ENCODE measurements at places on chromosomes 4 and X. TPM values are rescaled to one million over a fixed set of nuclear protein-coding genes. Genes with fewer than 3 reads are reported as not detected.
A peak's percentile ranks its signal among the peaks of the same experiment; 100 is the strongest.

- no peak for DNase-seq
Measured at GRCh38 chr4:83075311-83076095, 39.0 kb downstream of the PLAC8 start.

DNA sequence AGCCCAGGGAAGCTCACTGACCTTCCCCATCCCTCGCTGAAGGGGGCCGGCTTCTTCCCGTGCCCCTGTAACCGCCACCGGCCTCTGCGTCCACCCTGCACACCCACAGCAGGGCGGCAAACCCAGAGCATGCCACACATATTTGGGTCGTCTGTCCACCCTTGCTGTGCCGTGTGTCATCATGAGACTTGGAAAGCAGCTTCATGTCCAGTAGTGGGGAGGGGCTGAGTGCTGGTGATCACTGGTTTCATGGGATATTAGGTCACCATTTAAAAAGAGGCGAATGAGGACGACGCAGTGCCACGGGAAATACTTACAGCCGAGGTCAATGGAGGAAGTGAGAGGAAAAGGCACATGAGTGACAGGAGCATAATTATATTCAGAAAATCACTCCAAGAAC lies 74.8 kb downstream of the HTRA3 start:
- no peak for DNase-seq

- no peak for DNase-seq
Measured at GRCh38 chrX:65576160-65576559, 41.6 kb upstream of the LAS1L start.

DNA sequence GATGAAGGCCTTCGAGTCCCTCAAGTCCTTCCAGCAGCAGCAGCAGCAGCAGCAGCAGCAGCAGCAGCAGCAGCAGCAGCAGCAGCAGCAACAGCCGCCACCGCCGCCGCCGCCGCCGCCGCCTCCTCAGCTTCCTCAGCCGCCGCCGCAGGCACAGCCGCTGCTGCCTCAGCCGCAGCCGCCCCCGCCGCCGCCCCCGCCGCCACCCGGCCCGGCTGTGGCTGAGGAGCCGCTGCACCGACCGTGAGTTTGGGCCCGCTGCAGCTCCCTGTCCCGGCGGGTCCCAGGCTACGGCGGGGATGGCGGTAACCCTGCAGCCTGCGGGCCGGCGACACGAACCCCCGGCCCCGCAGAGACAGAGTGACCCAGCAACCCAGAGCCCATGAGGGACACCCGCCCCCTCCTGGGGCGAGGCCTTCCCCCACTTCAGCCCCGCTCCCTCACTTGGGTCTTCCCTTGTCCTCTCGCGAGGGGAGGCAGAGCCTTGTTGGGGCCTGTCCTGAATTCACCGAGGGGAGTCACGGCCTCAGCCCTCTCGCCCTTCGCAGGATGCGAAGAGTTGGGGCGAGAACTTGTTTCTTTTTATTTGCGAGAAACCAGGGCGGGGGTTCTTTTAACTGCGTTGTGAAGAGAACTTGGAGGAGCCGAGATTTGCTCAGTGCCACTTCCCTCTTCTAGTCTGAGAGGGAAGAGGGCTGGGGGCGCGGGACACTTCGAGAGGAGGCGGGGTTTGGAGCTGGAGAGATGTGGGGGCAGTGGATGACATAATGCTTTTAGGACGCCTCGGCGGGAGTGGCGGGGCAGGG lies 568 bp downstream of the HTT start:
- DNase-seq: no peak

GRCh38 chrX:9906919-9907318 lies 60.2 kb upstream of the CLDN34 start:
- DNase-seq: no peak

DNA sequence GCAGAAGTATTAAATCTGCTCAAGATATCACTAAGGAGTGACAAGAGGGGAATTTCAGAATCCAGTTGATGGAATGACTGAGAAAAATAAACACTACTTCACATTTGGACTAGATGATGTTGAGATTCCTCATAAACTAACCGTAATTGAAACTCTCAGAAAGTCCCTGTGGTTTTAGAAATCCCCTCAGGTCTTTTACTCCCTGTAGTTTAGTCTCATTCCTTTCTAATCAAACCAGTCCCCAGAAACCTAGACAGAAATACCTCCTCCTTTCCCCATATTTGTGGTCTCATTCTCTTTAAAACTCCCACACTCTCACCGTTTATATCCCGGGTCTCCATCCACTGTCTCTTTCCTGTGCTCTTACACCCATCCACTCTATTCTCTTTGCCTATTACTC lies 15.0 kb upstream of the TLR1 start:
- DNase-seq: no peak

- DNase-seq: no peak
Measured at GRCh38 chr4:31598639-31599038, 878.5 kb downstream of the PCDH7 start.

GRCh38 chr4:133263104-133263503 lies 114.0 kb downstream of the PCDH10 start:
- no peak for DNase-seq

GRCh38 chr4:156660465-156660864 lies 311.1 kb downstream of the PDGFC start:
- DNase-seq: no peak

DNA sequence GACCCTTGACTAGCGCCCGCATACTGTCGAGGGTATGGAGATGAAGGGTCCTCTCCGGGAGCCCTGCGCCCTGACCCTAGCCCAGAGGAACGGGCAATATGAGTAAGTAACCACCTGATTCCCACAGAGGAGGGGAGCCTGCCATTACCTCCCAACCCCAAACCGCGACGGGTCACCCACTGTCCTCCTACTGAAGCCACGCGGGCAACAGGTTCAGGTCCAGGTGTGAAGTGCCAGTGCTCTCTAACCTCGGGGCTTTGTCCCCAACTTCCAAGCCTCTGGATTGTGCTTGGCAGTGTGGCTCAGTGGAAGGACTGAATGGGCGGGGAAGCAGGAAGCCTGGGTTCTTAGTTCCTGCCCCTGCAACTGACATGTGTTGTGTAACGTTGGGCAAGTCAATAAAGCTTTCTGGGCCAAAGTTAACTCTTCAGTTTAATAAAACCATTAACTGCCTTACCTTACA lies 694 bp downstream of the OCRL start:
- DNase-seq: no peak

DNA sequence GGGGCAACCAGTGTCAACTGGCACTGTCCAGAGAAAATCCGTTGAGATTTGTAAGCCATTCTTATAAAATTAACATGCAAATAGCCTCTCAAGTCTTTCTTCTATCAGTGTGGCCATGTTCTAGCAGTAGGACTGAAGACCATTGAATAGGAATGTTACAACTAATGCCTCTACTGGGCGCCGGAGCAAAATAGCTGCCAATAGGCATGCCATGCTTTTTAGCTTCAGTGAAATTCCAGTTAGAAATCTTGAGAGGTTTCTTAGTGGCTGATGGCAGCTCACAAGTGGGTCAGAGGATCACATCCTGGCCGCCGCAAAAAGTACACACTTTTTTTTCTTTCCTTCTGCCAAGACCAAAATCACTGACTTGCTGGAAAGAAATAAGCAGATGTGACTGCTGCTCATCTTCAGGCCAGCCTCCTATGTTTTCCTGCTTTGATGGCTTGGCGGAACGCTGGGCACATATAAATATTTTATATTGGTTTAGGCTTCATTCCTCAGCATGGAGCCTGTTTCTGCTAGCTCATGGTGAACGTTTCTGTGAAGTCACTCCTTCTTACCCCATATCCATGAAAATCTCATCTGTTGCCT lies 293.1 kb downstream of the TENM3 start:
- no peak for DNase-seq

GRCh38 chr4:41102414-41103092 lies 111.8 kb downstream of the APBB2 start:
- DNase-seq: no peak

GRCh38 chrX:11341274-11342201 lies 48.3 kb downstream of the AMELX start:
- peak; percentile 79 for DNase-seq

- DNase-seq: no peak
Measured at GRCh38 chrX:104435249-104435648, 130.8 kb upstream of the IL1RAPL2 start.

GRCh38 chr4:14289708-14290107 lies 662.2 kb upstream of the BOD1L1 start:
- no peak for DNase-seq

- no peak for DNase-seq
Measured at GRCh38 chrX:15601932-15602331, 1.2 kb upstream of the ACE2 start.

GRCh38 chr4:5018096-5018495 lies 1.2 kb downstream of the CYTL1 start:
- DNase-seq: no peak

- DNase-seq: no peak
Measured at GRCh38 chr4:71027611-71028010, 34.2 kb downstream of the DCK start.

DNA sequence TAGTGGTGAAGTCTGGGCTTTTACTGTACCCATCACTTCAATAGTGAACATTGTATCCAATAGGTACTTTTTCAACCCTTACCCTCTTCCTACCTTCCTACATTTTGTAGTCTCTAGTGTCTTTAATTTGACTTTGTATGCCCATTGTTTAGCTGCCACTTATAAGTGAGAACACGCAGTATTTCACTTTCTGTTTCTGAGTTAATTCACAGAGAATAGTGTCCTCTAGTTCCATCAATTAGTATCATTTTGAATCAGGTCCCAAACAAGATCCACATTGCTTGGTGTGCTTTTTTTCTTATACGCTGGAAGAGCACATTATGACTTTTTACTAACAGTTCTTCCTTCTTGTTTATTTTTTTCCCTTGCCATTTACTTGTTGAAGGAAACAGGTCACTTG lies 176.0 kb upstream of the WDFY3 start:
- DNase-seq: no peak

DNA sequence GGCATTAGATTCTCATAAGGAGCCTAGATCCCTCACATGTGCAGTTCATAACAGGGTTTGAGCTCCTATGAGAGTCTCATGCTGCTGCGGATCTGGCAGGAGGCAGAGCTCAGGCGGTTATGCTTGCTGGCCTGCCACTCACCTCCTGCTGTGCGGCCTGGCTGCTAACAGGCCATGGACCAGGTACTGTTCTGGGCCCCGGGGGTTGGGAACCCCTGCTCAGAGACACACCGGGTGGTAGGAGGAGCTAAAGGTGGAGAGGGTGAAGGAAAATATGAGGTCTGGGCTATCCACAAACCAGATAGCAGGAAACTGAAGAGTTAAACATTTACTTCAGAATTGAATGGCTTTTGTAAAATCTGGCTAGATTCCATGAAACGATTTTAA lies 5.9 kb upstream of the F11 start:
- no peak for DNase-seq

DNA sequence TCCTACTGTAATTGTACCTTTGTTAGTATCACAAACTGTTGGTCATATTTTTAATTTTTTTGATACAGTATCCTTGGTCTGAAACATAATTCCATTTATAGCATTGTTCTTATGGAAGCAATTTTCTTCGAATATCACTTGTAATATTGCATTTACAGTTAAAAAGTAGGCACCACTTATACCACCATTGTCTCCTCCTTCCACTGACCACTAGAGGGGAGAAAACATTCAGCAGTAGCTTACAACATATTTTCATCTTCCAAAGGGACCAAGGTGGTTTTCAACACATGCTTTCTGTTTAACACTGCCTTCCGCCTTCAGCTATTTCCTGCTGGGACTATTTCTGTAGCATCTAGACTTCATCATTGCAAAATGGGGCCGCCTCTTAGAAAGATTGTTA lies 146.2 kb downstream of the COL4A6 start:
- no peak for DNase-seq

DNA sequence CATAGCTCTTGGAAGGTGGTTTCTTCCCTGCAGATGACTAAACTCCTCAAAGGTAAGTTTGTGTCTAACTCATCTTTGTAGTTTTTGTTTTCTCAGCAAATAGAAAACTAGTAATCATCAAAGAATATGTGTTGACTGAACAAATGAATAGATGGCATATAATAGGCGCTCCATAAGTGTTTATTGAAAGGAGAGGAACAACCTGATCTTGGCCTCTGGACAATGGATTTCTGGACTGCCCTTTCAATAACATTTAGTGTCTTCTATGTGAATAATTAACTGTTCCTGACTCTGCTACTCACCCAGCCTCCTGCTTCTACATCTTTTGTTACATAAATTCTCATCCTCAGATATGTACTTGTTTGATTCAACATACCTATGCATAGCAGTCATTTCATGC lies 399.1 kb downstream of the PPP1R2C start:
- DNase-seq: no peak

DNA sequence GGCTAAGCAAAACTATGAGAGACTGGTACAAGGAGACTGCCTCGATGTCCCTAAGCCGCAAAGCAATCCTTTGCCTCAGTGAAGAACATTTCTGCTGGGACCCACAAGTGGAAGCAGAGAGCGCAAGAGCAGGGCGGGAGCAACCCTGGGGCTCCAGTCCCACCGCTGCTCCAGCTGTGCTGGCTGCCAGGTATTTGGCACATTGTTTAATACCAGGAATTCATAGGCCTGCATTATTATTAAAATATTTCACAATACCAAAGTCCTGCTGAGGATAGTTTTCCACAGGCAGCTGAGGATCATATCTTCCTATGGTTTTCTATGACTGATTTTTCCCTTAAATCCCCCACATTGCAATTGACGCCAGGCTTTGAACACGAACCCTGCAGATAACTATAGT lies 163.5 kb upstream of the TLL1 start:
- DNase-seq: no peak

DNA sequence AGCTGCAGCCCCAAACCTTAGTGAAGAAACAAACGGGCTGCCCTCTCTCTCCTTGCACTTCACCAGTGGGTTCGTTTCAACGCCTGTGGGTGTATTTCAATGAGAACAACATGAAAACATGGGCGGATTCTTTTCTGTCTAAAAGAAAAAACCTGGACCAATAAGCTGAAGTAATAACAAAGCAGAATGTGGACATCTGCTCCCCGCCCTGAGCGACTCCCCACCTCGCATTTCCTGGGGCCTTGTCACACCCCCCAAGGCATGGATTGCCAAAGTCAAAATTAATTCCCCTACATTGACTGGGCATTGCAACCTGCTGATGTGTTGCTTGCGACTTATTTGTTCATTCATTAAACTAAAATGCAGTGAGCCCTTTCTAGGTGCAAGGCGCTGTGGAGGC lies 142.9 kb downstream of the BCOR start:
- no peak for DNase-seq

DNA sequence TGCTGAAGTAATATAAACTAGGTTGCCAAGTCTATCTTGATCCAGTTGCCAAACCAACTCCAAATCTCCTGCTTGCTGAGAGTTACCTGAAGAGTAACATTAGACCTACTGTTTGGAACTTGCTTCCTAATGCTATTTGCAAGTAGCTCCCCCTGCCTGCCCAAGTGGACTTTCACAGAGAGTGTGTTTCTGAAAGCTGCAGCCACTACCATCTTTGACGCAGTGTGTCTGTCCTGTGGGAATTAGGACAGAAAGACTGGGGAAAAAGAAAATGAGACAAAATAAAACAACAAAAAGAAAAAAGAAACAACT lies 195.0 kb upstream of the HS3ST1 start:
- no peak for DNase-seq

The ATOH1 gene
- total RNA-seq: not detected

The LUZP4 gene
- total RNA-seq: not detected

The RASSF6 gene
- total RNA-seq: not detected

The F8A3 gene
- 7.7 TPM for total RNA-seq

The RNF212 gene
- 1.9 TPM for total RNA-seq

The ACE2 gene
- total RNA-seq: 15.2 TPM

The MAGEB6B gene
- total RNA-seq: not detected

Measured in right atrium auricular region (tissue), 2 donors.